ENCODE measurements at places on chromosomes 12 and 14. TPM values are rescaled to one million over a fixed set of nuclear protein-coding genes. Genes with fewer than 3 reads are reported as not detected.

Gene INSM2
- not detected for polyA plus RNA-seq

Gene C12orf60
- 5.5 TPM for polyA plus RNA-seq

Gene TOMM20L
- not detected for polyA plus RNA-seq

Gene MGST1
- 61.5 TPM for polyA plus RNA-seq

Gene EML1
- polyA plus RNA-seq, result 9.1 TPM

Gene C12orf54
- not detected for polyA plus RNA-seq

Gene TBX5
- polyA plus RNA-seq, result 4.0 TPM

Gene HOXC12
- polyA plus RNA-seq, result not detected

Gene ACOT4
- polyA plus RNA-seq, result 0.88 TPM

Gene SPX
- polyA plus RNA-seq, result 1.7 TPM

Gene RNASE3
- polyA plus RNA-seq, result not detected

Gene AHNAK2
- 3.5 TPM for polyA plus RNA-seq

Gene CMA1
- 0.13 TPM for polyA plus RNA-seq

Gene TCL1B
- polyA plus RNA-seq, result not detected

Gene DAO
- not detected for polyA plus RNA-seq

Gene VPS33A
- 7.3 TPM for polyA plus RNA-seq

Gene AKAP5
- 0.07 TPM for polyA plus RNA-seq

- DNase-seq, result no peak
These were observed 1074.1 kb downstream of the BCL11B start for GRCh38 chr14:98197933-98198332.

DNA sequence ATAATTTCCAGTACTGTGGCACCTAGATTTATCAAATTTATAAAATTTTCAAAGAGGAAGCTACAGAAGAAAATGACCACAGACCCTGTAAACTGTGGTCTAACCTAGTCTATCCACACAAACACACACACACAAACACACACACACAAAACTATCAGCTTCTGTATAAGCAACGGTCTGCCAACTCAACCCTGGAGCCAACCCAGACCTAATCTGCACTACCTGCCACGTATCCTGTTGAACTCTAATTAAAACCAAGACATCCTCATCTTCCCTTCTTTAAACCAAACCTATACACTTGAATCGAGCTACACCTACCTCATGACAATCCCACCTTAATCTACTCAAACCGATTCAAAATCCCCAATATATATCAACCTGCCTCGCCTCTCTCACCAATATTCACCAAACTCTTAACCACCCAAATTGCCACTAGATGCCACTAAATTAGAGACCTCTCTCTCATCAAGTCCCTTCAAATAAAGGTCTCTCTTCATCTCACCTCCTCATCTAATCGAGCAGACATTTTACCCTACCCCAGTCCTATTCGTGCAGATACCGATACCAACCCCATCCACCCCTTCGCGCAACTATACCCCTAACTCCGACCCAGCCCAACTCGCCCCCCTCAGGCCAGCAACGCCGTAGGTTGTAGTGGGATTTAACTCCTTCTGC lies 808 bp downstream of the ACIN1 start:
- no peak for DNase-seq

GRCh38 chr12:113230315-113231234 lies 9.3 kb downstream of the TPCN1 start:
- no peak for DNase-seq

GRCh38 chr12:69732088-69732487 lies 6.6 kb upstream of the RAB3IP start:
- DNase-seq, result no peak

GRCh38 chr12:96462571-96463280 lies 26.7 kb upstream of the CFAP54 start:
- DNase-seq, result no peak

GRCh38 chr14:42517806-42518500 lies 911.3 kb downstream of the LRFN5 start:
- DNase-seq, result no peak

DNA sequence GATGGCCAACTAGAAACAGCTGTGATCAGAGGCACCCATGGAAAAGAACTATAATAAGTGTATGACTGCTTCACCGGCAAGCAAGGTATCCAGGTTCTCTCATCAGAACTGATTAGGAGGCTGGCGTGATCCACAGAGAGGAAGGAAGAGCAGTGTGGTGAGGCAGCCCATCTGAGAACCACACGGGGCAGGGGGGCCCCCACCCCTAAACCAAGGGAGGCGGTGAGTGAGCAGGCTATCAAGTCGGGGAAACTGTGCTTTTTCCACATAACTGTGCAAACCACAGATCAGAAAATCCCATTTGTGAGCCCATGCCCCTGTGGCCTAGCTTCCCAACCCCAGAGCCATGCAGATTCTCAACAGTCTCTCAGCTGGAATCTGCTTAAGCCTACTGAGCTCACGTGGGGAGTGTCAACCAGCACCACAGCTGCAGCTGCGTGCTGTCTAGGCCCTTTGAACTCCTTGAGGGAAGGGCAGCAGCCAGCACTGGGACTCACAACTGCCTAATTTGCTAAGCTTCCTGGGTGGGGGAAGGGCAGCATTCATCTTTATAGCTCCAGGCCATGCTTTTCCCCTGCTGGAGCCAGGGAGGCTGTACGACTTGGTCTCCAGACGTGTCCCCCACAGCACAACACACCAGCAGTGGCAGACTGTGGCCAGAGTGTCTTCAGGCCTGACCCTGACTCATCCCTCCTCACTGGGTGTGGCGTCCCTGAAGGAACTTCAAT lies 444.4 kb upstream of the ATP2B1 start:
- no peak for DNase-seq

GRCh38 chr14:50955373-50956043 lies 11.2 kb upstream of the PYGL start:
- DNase-seq, result no peak

- DNase-seq, result no peak
These were observed 357.2 kb downstream of the BMP4 start for GRCh38 chr14:53599221-53599945.

DNA sequence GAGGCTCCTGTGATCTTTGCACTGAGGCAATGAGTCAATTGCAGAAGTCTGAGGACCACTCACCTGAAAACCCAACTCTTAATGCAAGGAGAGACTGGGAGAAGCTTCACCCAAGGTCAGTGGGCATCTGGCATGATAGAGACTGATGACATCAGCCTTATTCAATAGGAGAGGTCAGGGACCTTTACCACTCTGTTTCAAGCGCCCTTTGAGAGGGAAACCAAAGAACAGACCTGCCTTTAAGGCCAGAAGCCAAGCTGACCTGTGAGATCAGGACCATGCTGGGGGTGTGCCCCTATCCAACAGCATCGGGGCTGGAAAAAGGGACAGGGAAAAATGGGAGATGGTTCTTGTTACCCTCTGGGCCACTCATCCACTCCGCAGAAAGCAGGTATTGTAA lies 83.3 kb upstream of the FOXN3 start:
- DNase-seq, result no peak

- DNase-seq, result peak; percentile 93
These were observed 67.1 kb downstream of the RNF34 start for GRCh38 chr12:121466794-121467637.

- DNase-seq, result no peak
These were observed 5.7 kb upstream of the CATSPERB start for GRCh38 chr14:91737619-91738018.

DNA sequence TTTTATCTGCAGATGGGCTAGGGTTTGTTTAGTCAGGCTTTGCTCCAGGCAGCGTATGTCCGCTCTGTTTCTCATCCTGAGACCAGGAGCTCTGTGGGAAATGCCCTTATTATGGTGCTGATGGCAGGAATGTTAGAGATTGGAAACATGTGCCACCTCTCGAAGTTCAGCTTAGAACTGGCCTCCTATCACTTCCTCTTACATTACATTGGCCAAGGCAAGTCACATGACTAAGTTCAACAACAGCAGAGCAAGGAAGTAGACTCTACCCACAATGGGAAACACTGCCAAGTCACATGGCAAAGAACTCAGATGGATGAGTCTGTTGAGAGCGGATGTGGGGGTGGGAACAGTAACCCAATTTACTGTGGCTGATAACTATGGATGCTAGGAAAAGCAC lies 161.9 kb upstream of the WSCD2 start:
- no peak for DNase-seq

- no peak for DNase-seq
These were observed 5.6 kb upstream of the MYL6B start for GRCh38 chr12:56146492-56147460.

GRCh38 chr14:97095269-97095668 lies 298.1 kb downstream of the VRK1 start:
- DNase-seq, result no peak

- DNase-seq, result no peak
These were observed 117.1 kb downstream of the KICS2 start for GRCh38 chr12:64105026-64105425.

DNA sequence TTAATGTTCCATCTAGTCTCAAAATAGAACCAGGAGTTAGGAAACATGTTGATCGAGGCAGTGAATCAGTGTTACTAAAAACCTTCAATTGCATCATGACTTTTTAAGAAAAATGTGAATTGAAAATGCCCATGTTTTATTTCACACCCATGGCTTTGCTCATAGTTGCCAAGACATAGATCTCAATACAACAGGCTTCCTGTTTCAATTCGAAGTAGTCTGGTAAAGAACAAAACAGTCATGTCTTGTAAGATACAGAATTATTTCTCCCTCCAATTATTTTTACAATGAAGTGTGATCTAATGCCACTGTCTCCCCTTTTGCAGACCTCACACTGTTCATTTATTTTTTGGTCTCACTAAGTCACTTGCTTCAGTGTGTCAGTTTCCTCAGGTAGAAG lies 44.6 kb upstream of the FAR2 start:
- DNase-seq, result no peak

GRCh38 chr14:91614187-91614586 lies 104.1 kb upstream of the PPP4R3A start:
- DNase-seq, result no peak

GRCh38 chr14:96040828-96041371 lies 1.7 kb downstream of the C14orf132 start:
- no peak for DNase-seq

GRCh38 chr12:52971679-52972329 lies 22.9 kb downstream of the KRT18 start:
- DNase-seq, result no peak

- no peak for DNase-seq
These were observed 21.6 kb downstream of the FIGNL2 start for GRCh38 chr12:51826881-51827280.

DNA sequence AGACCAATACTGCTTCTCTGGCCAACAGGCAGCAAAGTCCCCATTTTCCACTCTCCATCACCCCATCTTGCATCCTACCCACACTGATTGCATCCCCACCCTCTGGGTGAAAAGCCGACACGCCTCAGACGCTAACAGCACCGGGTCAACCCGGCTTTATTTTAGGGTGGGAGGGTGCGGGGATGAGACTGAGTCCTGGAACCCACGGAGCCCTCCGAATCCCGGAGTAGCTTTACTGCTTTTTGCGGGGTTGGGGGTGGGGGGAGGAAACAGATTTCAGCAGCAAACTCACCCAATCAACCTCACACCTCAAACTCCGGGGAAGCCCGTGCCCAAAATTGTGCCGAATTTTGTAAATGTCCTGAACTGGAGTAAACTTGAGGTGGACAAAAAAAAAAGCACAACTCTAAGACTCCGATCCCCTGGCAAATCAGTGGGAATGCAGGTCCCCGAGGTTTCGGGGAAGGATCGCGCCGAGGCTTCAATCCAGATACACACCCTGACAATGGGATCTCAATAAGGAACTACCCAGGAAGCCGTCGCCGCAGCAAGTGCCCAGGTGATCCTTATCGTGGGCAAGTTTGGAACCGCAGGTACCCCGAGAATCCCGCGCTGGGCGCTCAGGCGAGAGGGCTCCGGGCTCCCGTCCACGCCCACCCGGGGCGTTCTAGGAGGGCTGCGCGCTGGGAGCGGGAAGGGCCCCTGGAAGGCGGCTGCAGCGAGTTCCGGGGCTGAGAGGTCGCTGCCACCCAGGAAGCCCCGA lies 1.1 kb downstream of the GCH1 start:
- DNase-seq, result no peak

- DNase-seq, result no peak
These were observed 303.7 kb upstream of the SEL1L start for GRCh38 chr14:81837304-81837703.

DNA sequence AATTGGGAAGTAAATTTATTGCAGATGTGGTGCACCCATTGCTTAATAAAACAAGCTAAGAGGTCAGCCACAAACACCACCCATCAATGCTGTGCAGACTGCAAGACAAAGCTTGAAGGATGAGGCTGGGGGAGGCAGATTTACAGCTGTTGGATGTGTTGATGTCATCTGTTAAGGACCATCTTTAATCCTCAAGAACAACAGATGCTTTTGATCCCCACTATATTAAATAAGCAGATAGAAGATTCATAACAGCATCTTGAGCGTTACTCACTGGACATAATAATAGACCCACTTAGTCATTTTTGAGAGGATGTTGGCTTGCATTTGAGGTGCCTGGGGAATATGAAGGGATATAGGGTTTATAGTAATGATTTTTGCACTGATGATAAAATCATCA lies 58.8 kb downstream of the GPR68 start:
- no peak for DNase-seq

DNA sequence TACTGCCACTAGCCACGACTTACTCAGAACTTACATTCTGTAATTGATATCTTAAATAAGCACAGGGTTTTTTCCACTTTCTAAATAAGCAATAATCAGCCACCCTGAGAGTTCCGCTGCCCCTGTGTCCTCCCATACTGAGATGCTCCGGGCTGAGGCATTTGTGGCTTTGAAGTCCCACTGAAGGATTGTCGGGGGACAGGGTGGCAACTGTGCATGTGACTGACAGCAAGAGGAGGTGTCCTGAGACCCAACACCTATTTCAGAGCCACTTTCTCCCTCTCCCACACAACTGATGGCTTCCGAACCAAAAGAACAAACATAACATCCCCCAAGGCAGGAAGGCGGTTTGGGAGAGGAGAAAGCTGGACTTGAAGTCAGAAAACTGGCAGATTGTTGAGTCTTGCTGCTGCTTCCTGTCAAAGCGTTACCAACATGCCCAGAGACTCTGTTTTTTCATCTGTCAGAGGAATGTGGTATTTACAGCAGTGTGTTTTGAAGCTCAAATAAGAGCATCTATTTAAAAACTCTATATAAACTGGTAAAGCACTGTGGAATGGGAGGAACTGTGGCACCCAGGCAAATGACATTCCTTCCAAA lies 157.9 kb upstream of the FKBP4 start:
- DNase-seq, result no peak

Measured in heart right ventricle (tissue), 16 donors.